Esophagus mucosa (tissue), 1 donor: ENCODE measurements at places on chromosomes 4 and X.

DNA sequence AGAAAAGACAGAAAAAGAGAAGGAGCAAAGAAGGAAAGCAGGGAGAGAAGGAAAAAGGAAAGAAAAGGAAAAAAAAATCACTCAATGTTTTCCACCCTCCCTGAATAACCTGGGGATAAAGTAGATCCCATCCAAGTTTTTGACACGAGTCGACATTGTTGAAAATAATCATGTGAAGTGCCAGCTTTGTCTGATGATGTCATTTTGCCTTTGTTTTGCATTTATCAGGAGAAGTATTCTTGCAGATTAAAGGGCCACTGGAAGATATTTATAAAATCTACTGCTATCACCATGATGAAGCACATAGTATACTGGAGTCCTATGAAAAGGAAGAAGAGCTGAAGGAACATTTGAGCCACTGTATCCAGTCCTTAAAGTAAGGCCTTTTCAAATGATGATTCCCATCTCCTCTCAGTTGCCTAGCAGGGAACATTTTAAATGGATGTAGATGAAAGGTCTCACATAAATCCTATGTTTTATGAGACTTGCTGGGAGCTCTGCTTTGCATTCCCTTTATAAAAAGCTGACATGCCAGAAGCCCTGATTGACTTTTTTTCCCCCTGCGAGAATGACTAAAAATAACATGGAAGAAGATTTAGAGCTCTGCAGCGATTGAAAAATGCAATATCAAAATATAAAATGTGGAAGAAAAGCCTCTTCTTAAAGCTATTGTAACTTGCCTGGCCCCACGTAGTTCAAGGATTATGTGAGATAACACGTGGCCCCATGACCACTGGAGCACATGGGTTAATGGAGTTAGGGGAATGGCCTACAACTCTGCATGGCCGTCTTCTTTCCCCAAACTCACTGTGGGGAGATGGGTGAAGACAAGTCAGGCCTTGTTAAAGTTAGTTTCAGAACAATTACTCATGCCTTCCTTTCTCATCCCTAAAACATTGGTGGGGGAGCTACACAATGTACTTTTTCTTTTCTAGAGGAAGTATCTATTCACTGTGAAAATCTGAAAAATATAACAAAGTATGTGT lies 77.5 kb downstream of the INTS12 start:
- ATAC-seq: no peak

- ATAC-seq: no peak
Measured at GRCh38 chr4:55722132-55722531, 86.0 kb upstream of the NMU start.

- no peak for ATAC-seq
Measured at GRCh38 chr4:185874516-185875230, 62.7 kb upstream of the SORBS2 start.

- ATAC-seq: peak; percentile 24
Measured at GRCh38 chr4:124713185-124713592, 657 bp upstream of the ANKRD50 start.

DNA sequence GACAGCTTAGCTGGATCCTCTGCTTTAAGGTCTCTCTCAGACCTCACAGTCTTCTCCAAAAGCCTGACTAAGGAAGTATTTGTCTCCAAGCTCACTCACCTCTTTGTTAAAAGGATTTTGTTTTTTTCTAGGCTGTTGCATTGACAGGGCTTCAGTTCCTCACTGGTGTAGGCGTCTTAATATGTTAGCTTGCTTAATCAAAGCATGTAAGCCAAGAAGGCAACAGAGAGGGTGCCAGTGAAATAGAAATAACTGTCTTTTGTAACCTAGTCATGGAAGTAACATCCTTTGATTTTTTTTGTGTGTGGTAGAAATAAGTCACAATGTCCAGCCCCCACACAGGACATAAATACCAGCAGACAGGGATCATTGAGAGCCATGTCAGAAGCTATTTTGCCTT lies 58.8 kb downstream of the FIP1L1 start:
- no peak for ATAC-seq

- no peak for ATAC-seq
Measured at GRCh38 chr4:35358001-35358584, 886.2 kb downstream of the ARAP2 start.

DNA sequence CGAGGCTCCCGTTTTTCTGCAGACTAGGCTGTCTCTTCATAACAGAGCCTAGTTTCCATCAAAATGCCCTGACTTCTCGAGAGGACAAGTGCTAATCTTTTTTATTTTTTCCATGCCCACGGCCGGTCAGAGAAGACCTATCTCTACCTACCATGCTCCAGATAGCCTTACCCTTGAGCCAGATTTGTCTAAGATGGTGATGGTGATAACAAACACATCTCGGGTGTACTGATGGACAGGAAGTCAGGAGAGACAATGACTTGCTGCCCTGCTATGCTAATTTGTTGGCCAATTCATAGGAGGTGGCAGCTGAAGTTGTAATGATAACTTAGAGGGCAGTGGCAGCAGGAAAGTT lies 42.2 kb upstream of the NKRF start:
- no peak for ATAC-seq

- ATAC-seq: no peak
Measured at GRCh38 chr4:159027535-159027934, 75.3 kb upstream of the RAPGEF2 start.

- no peak for ATAC-seq
Measured at GRCh38 chrX:133290076-133290475, 71.9 kb upstream of the TFDP3 start.
